ENCODE measurements at places on chromosomes 7 and 10. TPM values are rescaled to one million over a fixed set of nuclear protein-coding genes. Genes with fewer than 3 reads are reported as not detected.

The GRID2IP gene
- 0.13 TPM for total RNA-seq

The SLC26A5 gene
- 4.0 TPM for total RNA-seq

The NYAP1 gene
- 0.40 TPM for total RNA-seq

- no peaks in the 10 kb centered on the region for H3K27me3 ChIP-seq
- DNase-seq, result no peak
- H3K4me1 ChIP-seq, result no peaks in the 10 kb centered on the region
- no peaks in the 10 kb centered on the region for H3K36me3 ChIP-seq
- H3K4me3 ChIP-seq, result no peak overlapping the region
Observed at GRCh38 chr10:45560262-45560661, 112.3 kb downstream of the ZFAND4 start.

- no peak overlapping the region for H3K27ac ChIP-seq
- H3K4me3 ChIP-seq, result no peak overlapping the region
- no peaks in the 10 kb centered on the region for H3K27me3 ChIP-seq
- no peak for DNase-seq
- no peaks in the 10 kb centered on the region for H3K36me3 ChIP-seq
- H3K4me1 ChIP-seq, result no peaks in the 10 kb centered on the region
Observed at GRCh38 chr7:7426676-7427075, 109.0 kb downstream of the COL28A1 start.
